ENCODE measurements at places on chromosomes 16 and 17.

DNA sequence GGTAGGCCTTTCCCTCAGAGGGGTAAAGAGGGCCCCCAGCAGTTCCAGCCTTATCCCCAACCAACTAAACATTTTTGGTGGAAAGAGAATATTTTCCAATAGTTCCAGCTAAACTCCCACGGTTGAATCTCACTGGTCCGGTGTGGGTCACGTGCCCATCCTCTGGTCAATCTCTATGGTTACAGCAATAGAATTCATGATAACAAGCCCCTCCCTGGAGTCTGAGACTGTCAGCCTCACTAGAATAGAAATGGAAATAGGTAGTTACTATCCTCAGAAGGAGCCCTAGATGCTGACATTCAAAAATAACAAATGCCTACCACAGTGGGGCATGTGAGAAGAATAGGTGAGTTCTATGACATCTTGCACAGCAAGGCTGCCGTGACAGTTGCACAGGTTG is 37.5 kb upstream of the LITAF start:
- no peak overlapping the region for H3K4me3 ChIP-seq
- no peak for DNase-seq
- H3K27me3 ChIP-seq: no peaks in the 10 kb centered on the region
- H3K36me3 ChIP-seq: peaks cover 5% of the 10 kb centered on the region

DNA sequence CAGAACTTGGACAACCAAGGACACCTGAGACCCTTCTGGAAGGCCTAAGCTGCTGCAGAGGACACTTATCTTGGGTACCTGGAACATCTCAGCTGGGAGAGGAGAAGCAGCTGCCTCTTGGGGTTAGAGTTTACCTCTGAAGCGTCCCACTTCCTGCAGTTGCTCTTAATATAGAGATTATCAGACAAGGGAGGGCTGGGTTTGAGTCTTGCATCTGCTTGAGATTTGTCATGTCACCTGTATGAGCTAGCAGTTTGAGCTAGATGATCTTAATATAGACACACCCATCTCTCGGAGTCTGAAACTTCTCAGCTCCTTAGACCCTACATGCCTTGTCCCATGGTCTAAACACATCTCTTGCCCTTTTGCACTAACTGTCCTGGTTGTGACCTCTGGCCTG is 93.1 kb upstream of the CCL1 start:
- peaks cover 77% of the 10 kb centered on the region for H3K27me3 ChIP-seq
- H3K4me3 ChIP-seq: no peak overlapping the region

GRCh38 chr17:40362696-40363110 is 1.8 kb downstream of the GJD3 start:
- H3K4me3 ChIP-seq: peak overlapping the region; percentile 43
- peak; percentile 92 for DNase-seq
- peaks cover 28% of the 10 kb centered on the region for H3K4me1 ChIP-seq
- no peak overlapping the region for H3K27ac ChIP-seq

DNA sequence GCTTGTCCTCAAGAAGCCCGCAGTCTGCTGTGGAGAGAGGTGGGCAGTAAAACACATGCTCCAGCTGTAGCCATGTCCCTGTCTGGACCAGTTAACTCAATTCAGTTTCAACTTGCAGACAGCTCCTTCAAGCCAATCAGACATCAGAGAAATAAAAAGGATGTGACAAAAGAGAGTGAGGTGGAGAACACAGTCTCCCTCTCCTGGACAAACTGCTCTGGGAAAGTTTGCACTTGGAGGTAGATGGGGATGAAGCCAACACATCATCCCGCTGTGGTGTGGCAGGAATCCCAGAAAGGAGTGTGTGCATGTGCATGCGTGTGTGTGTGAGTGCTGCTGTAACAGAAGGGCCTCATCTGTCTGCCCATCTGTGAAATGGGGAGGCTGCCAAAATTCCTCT is 358.6 kb upstream of the ASIC2 start:
- no peak overlapping the region for H3K4me3 ChIP-seq
- no peak overlapping the region for H3K27ac ChIP-seq
- DNase-seq: no peak
- H3K27me3 ChIP-seq: peaks cover 10% of the 10 kb centered on the region
- H3K36me3 ChIP-seq: no peaks in the 10 kb centered on the region

- H3K4me1 ChIP-seq: peaks cover 5% of the 10 kb centered on the region
- H3K27ac ChIP-seq: no peak overlapping the region
- DNase-seq: no peak
- H3K27me3 ChIP-seq: no peaks in the 10 kb centered on the region
Measured at GRCh38 chr16:17321824-17322223, 148.9 kb downstream of the XYLT1 start.

DNA sequence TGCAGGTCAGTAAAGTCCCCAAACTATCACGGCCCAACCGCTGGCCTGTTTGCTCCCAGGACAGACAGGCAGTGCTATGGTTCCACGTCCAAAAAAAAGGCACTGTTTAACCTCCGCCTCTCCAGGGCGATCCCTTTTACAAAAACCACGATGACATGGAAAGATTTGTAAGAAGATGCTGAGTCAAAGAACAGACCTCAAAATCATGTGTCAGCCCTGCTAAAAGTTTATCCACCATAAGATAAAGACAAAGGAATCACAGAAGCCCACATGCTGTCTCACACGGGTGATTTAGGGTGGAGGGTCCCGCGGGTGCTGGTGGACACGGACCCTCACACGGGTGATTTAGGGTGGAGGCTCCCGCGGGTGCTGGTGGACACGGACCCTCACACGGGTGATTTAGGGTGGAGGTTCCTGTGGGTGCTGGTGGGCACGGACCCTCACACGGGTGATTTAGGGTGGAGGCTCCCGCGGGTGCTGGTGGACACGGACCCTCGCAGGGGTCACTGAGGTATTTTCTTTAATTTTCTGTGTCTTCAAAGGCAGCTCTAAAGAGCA is 117.2 kb upstream of the METRNL start:
- peaks cover 5% of the 10 kb centered on the region for H3K36me3 ChIP-seq
- no peak overlapping the region for H3K27ac ChIP-seq
- H3K27me3 ChIP-seq: no peaks in the 10 kb centered on the region
- peaks cover 8% of the 10 kb centered on the region for H3K4me1 ChIP-seq
- DNase-seq: no peak

GRCh38 chr16:2840914-2841313 is 10.8 kb downstream of the ZG16B start:
- no peak for DNase-seq
- no peak overlapping the region for H3K27ac ChIP-seq
- H3K4me1 ChIP-seq: peaks cover 30% of the 10 kb centered on the region
- H3K4me3 ChIP-seq: no peak overlapping the region

DNA sequence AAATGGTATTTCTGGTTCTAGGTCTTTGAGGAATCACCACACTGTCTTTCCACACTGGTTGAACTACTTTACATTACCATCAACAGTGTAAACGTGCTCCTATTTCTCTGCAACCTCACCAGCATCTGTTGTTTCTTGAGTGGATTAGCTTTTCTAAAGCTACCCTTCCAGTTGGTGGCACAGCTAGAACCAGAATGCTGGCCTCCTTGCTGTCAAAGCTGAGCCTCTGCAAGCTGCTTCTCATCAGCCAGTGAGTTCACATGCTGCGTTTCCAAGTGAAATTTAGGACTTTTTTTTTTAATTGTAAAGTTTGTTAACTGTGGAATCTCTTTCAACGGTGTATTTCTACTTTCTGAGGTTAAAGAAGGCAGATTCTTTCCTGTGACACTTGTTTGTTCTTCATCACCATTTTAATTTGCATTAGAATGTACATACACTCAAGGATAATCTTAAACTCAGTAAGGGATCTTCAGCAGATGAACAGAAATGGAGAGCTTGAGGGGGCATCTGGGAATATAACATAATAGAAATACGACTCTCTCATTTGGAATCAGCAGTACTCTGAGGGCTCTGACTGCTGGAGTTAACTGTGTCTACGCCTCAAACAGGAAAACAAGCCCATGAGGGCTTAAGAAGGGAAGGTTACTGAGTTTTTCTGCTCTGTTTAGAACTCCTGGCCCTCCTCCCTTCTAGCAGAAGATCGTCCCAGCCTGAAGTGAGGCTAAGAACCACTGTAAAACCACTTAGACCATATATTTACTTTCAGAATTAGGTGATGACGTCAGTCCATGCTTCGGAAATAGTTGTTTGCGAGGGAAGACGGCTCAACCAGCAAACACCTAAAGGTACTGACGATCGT is 148.4 kb upstream of the FAM20A start:
- H3K36me3 ChIP-seq: no peaks in the 10 kb centered on the region
- DNase-seq: no peak
- no peak overlapping the region for H3K4me3 ChIP-seq
- no peak overlapping the region for H3K27ac ChIP-seq
- H3K27me3 ChIP-seq: peaks cover 8% of the 10 kb centered on the region

- no peaks in the 10 kb centered on the region for H3K4me1 ChIP-seq
- no peaks in the 10 kb centered on the region for H3K36me3 ChIP-seq
- no peak for DNase-seq
- H3K27me3 ChIP-seq: no peaks in the 10 kb centered on the region
- H3K27ac ChIP-seq: no peak overlapping the region
- H3K4me3 ChIP-seq: no peak overlapping the region
Measured at GRCh38 chr16:19850131-19850817, 34.4 kb downstream of the GPRC5B start.

- no peak for DNase-seq
- H3K27me3 ChIP-seq: peaks cover 6% of the 10 kb centered on the region
- peaks cover 11% of the 10 kb centered on the region for H3K4me1 ChIP-seq
- H3K36me3 ChIP-seq: no peaks in the 10 kb centered on the region
Measured at GRCh38 chr16:2720064-2720457, at the start of gene PRSS27. PRSS27 (minus strand) TSS chr16:2720224; CDS start chr16:2720160, 64 bp downstream.

DNA sequence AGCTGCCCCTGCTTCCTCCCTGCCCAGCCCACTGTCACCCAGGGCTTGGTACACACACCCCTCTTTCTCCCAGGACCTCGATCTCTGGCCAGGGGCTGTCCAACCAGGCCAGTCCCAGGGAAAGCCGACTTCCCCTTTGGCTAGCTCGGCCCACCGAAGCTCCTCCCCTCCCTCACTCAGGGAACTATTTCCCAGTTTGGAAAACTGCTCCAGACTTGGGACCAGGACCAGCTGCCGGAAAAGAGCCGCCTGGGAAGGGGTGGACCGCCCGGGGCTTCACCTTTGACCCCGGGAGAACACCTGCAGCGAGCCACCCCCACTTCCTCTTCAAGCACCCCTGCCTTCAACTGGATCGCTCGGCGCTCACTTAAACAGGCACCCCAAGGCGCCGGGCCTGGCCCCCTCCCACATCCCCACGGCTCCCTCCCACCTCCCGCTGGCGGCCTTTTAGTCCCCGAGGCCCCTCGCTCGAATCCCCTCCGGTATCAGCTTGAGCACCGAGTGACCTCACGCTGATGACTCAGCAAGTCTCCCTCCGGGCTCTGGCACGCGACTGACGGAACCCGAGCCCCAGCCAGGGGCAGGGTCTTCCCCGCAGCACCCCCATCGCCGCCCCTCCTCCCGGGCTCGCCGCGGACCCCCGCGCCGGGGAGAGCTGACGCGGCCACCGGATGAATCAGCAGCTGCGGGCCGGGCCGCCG is 934 bp downstream of the MAFG start:
- H3K4me3 ChIP-seq: peak overlapping the region; percentile 95
- DNase-seq: peak; percentile 72
- H3K27ac ChIP-seq: peak overlapping the region; percentile 92
- no peaks in the 10 kb centered on the region for H3K27me3 ChIP-seq

- H3K4me3 ChIP-seq: no peak overlapping the region
- no peak overlapping the region for H3K27ac ChIP-seq
- DNase-seq: no peak
- H3K36me3 ChIP-seq: no peaks in the 10 kb centered on the region
Measured at GRCh38 chr16:50462793-50463507, 85.2 kb upstream of the NKD1 start.

GRCh38 chr16:73049091-73049490 is 1.2 kb upstream of the ZFHX3 start:
- H3K27ac ChIP-seq: no peak overlapping the region
- H3K4me3 ChIP-seq: peak overlapping the region; percentile 53
- H3K36me3 ChIP-seq: no peaks in the 10 kb centered on the region
- H3K4me1 ChIP-seq: no peaks in the 10 kb centered on the region

- DNase-seq: no peak
- no peaks in the 10 kb centered on the region for H3K27me3 ChIP-seq
- H3K4me1 ChIP-seq: no peaks in the 10 kb centered on the region
- no peak overlapping the region for H3K4me3 ChIP-seq
- H3K27ac ChIP-seq: no peak overlapping the region
Measured at GRCh38 chr17:74410001-74410443, 21.9 kb upstream of the GPRC5C start.

- no peak for DNase-seq
- no peak overlapping the region for H3K27ac ChIP-seq
- no peak overlapping the region for H3K4me3 ChIP-seq
- no peaks in the 10 kb centered on the region for H3K36me3 ChIP-seq
Measured at GRCh38 chr16:80025236-80025635, 424.7 kb upstream of the MAF start.

DNA sequence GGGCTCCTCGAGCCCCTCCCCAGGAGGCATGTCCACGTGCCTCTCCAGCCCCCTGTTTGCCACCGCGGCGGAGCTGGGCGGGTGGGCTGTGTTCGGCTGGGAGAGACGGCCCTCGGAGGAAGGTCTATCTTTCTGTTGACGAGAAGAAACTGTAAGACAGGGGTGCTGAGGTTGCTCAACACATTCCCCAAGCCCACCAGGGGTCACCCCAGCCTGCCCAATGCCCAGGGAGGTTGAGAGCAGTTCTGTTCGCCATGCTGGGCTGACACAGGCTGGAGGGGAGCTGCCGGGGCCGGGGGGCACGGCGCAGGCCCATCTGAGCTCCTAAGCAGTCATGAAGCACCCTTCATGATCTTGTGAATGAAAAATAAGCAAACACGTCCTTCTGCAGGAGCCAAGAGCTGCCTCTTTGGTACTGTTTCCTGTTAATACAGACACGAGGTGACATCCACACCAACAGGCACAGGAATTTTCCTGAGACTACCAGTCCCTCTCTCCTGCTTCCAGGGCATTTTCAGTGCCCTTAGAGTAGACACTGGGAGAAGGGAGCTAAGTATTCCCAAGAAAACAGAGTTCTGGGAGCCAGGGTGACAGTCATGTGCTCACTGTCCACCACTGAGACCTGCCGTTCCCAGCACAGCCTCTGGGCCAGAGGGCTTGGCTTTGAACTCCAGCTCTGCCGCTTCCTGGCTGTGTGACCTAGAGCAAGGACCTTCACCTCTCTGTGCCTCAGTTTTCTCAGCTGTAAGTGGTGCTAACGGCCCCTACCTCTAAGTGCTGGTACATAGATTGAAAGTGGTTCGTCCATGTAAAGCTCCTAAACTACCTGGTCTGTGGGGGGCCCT is 9.2 kb downstream of the UBALD2 start:
- peak overlapping the region; percentile 48 for H3K27ac ChIP-seq
- H3K4me3 ChIP-seq: peak overlapping the region; percentile 85
- H3K4me1 ChIP-seq: peaks cover 81% of the 10 kb centered on the region
- DNase-seq: no peak
- peaks cover 2% of the 10 kb centered on the region for H3K36me3 ChIP-seq
- no peaks in the 10 kb centered on the region for H3K27me3 ChIP-seq

- H3K4me1 ChIP-seq: peaks cover 7% of the 10 kb centered on the region
- DNase-seq: no peak
- no peak overlapping the region for H3K27ac ChIP-seq
- no peaks in the 10 kb centered on the region for H3K36me3 ChIP-seq
- peaks cover 40% of the 10 kb centered on the region for H3K27me3 ChIP-seq
Measured at GRCh38 chr16:74769586-74770190, 4.9 kb downstream of the FA2H start.

GRCh38 chr17:82332669-82333278 is 792 bp downstream of the SECTM1 start:
- DNase-seq: peak; percentile 43
- H3K27me3 ChIP-seq: peaks cover 10% of the 10 kb centered on the region
- peak overlapping the region; percentile 76 for H3K4me3 ChIP-seq
- no peaks in the 10 kb centered on the region for H3K36me3 ChIP-seq

GRCh38 chr17:63700528-63701455 is 867 bp upstream of the LIMD2 start:
- DNase-seq: peak; percentile 66
- peaks cover 7% of the 10 kb centered on the region for H3K36me3 ChIP-seq
- H3K4me1 ChIP-seq: peaks cover 66% of the 10 kb centered on the region
- H3K4me3 ChIP-seq: peak overlapping the region; percentile 93
- peak overlapping the region; percentile 96 for H3K27ac ChIP-seq
- no peaks in the 10 kb centered on the region for H3K27me3 ChIP-seq

All from activated T-cell treated with anti-CD3 and anti-CD28 coated beads, Interleukin-2, amount 50 U/mL, for 72 hours (primary cell).